ENCODE measurements at places on chromosomes 5 and 9.

DNA sequence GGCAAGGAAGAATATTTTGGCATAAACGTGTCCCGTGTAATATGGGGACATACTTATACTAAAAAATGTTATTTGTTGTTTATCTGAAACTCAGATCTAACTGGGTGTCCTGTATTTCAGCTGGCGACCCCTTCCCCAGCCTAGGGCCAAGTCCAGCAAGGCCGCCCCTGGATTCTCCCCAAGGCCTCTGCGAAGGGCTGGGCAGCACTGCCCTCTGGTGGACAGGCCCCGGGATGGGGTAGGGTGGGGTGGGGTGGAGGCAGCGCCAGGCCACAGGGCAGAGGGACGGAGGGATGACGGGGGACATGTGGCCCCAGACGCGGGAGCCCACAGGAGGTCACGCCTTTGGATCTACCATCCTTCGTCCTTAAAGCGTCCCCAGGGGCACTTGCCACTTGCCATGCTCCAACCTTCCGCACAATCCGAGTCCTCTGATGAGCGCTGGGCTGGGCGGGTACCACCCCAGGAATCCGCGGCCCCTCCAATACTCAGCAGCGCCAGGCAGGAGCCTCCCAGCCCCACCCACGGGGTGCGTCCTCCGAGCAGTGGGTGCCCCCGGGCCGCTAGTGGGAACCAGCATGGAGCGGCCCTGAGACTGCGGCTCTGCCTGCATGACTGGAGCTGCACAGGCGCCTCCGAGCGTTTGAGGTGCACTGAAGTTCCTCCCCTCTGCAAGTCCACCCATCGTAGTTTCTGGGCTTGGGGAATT lies 7.1 kb upstream of the AGPAT2 start:
- peak; percentile 50 for DNase-seq

DNA sequence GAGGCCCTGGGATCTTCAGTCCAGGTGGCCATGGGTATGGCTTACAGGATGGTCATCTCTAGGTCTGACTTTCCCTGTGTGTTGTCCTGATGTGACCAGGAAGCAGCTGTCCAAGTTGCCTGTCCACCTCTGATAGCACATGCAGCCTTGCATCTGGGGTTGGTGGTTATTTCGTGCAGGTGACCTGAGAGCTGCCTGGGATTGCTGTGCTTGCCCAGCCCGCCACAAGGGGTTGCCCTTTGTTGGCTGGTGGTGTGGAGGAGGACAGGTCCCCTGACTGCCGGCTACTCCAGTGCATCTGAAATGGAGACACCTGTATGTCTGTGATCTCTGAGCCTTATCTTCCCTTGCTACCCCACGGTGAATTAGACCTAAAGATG lies 212.6 kb downstream of the ARHGAP26 start:
- DNase-seq = no peak

- DNase-seq = no peak
Measured at GRCh38 chr9:93679536-93680442, 103.4 kb downstream of the PHF2 start.

GRCh38 chr9:116286297-116286696 lies 132.7 kb downstream of the PAPPA start:
- DNase-seq = no peak

GRCh38 chr9:90301277-90301653 lies 341.4 kb downstream of the DIRAS2 start:
- DNase-seq = no peak

- DNase-seq = no peak
Measured at GRCh38 chr9:114694146-114694545, 12.2 kb upstream of the TEX48 start.

- DNase-seq = no peak
Measured at GRCh38 chr5:176712546-176713304, 65.4 kb downstream of the TSPAN17 start.

Measured in activated T-cell treated with anti-CD3 and anti-CD28 coated beads, Interleukin-2, amount 50 U/mL, for 24 hours (primary cell).